ENCODE measurements at places on chromosomes 16 and 17.

DNA sequence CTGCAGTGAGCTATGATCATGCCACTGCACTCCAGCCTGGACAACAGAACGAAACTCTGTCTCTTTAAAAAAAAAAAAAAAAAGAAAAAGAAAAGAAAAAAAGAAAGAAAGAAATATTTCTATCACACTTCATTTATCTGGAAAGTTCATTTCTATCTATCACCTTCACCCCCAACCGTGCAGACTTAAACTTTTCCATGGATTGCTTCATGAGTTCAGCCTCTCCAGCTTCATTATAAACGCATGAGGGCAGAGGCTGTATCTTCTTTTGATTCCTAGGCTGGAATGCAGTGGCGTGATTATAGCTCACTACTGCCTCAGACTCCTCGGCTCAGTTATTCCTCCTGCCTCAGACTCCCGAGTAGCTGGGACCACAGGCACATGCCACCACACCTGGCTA, 28.2 kb downstream of the MRC2 start:
- DNase-seq = no peak

- DNase-seq = no peak
These were observed 279.5 kb upstream of the ASIC2 start for GRCh38 chr17:33572615-33573014.

DNA sequence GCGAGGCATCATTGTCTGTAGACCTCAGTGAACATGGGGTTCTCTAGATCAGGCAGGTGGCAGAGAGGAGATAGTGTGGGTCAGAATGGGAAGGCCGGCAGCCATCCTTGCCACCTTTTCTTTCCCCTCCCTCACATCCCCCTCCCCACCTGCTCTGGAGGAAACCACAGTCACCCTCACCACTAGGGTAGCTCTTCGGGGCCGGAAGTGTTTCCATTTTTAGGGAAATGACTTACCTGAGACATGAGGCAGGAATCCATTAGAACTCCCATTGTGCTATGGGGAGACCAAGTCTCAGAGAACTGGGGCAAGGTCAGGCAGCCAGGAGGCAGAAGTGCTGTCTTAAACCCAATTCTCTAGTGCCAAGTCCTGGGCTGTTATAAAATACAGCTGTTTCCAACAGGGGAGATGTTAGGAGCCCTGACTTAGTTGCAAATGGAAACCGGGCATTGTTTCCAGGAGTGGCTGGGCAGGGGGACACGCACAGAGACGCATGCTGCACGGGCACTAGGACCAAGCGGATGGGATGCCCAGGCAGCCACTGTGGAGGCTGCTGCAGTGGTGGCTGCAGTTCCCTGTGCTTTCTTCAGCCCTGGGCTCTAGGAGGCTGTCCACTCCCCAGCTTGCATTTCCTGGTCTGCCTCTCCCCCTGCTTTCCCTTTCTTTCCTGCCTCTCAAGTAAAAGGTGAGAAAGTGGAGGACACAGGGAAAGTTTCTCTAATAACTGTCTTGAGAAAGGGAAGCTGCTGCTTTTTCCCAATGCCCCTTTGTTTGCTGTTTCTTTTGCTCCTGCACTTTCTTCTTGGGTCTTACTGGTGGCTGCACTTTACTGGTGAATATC, 2.8 kb downstream of the HAS3 start:
- DNase-seq = no peak

- no peak for DNase-seq
These were observed 27.5 kb upstream of the NKD1 start for GRCh38 chr16:50520451-50521245.

GRCh38 chr17:15648386-15648785, 28.9 kb upstream of the FBXW10B start:
- no peak for DNase-seq

- DNase-seq = no peak
These were observed 184.9 kb downstream of the PARN start for GRCh38 chr16:14444979-14445810.

GRCh38 chr17:82611140-82612058, 36.8 kb downstream of the WDR45B start:
- no peak for DNase-seq

- DNase-seq = no peak
These were observed 34.8 kb downstream of the MPRIP start for GRCh38 chr17:17077101-17077500.

- DNase-seq = no peak
These were observed 9.8 kb upstream of the TNFSF12 start for GRCh38 chr17:7538891-7539545.

DNA sequence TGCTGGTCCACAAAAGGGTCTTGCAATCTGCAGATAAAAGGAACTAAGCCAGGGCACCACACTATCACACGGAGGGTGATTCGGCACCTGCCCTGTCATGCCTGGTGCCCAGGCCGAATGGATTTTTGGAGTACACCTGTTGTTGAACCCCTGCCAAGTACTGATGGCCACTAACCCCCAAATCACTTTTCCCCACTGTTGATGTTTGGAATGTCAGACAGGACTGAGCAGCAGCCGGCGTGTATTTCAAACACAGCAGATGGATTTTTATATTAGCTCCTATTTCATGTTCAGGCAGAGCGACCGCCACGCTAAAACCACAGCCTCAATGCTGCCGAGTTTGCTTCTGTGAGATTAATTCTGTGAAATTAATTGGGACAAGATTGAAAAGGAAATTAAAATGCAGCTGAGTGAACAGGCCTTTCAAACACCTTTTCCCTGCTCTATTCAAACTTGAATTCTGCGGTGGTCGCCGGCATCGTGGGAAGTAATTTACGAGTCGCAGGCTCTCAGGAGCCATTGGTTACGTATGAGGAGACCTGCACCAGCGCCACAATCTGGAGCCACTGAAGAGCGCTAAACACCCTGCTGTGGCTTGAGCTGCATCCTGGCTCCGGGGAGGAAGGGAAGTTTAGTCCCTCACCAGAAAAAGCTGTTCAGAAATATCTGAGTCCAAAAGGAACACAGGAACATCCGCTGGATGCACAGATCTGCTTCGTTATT, 48.5 kb downstream of the SNX11 start:
- no peak for DNase-seq

DNA sequence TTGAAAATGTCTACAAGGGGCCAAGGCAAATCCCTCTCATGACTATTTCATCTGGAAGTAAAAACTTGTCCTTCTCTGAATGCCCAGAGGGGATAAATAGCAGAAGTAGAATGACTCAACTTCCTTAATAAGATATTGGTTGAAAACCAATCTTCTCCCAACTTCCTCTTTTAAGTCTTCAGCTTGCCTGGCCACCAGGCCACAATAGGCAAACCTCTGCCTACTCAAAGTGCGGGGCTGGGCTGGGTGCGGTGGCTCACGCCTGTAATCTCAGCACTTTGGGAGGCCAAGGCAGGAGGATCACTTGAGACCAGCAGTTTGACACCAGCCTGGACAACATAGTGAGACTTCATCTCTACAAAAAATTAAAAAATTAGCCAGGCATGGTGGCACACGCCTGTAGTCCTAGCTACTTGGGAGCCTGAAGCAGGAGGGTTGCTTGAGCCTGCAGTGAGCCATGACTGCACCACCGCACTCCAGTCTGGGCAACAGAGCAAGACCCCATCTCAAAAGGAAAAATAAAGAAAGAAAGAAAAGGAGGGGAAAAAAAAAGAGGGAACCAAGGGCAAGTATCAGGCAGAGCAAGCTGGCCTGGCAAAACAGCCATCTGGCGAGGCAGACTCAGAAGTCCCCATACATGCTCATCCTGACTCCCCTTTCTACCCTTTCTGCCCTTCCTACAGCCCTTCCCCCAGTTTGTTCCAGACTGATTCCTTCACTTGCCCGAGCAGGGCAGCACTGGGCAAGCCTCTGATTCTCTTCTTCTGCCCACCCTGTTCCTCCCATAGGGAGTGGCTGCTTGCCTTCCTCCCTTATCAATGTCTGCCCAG, 20.6 kb downstream of the MAP3K14 start:
- no peak for DNase-seq

DNA sequence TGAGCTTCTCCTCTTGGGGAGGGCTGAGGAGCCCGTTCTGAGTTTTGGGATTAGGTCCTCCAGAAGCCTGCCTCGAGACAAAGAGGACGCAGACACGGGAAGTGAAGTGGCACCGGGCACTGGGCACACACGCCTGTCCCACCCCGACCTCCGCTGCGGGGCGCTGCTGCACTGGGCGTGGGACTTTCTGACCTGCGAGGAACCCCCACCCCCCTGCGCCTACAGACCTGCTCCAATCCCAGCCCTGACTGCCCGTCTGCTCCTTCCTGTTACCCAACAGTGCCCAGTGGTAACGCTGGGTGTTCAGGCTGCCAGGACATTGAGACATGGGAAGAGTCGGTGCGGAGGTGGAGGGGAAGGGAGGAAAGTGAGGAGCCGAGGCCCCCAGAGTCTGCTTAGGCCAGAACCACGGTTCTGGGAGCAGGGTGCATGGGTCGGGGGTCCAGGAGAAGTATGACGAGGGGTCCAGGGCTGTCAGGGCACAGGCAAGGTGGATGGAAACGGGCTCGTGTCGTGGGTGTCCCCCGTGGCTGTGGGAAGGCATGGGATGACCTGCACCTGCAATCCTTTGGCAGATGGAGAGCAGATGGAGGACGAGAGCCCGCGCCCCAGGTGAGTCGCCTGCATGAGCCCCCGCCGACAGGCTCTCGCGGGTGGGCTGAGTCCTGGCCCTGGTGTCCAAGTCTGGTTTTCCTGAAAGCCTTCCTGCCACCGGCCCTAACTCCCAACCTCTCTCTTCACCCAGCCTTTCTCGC, 112.0 kb upstream of the CREBBP start:
- DNase-seq = no peak

DNA sequence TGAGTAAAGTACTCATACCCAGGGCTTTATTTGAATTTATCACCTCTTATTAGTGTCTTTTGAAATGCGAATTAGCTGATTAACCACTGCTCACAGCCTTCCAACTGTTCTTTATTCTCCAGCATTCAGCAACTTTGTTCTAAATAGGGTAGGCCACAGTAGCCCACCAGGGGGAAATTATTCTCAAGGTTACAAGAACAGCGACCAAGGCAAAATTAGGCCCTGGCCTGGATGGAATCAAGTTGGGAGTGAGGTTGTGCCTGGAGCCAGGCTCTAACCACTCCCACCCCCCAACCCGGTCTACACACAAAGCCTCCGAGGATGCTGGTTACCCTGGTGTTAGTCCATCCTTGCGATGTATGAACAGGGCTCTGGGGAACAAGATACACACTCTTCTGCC, 245.5 kb downstream of the STX8 start:
- DNase-seq = no peak

DNA sequence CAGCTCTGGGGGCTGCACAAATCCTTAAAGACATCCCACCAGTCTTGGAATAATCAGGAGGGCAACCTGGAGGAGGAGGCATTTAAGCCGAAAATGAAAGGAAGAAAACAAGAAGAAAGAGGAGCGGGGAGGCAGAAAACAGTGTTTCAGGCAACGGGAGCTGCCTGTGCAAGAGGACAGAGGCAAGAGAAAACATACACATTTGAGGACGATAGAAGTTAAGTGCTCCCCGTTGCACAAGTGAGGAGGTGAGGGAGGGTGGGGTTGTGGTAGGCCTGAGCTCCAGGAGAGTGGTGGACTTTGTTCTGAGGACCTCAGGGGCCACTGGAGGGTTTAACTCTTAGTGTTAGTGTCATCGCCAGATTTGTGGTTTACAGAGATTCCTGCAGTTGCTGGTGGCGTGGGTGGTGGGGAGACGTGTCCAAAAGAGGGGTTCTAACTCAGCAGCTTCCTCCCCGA, 27.6 kb upstream of the CIBAR2 start:
- no peak for DNase-seq

DNA sequence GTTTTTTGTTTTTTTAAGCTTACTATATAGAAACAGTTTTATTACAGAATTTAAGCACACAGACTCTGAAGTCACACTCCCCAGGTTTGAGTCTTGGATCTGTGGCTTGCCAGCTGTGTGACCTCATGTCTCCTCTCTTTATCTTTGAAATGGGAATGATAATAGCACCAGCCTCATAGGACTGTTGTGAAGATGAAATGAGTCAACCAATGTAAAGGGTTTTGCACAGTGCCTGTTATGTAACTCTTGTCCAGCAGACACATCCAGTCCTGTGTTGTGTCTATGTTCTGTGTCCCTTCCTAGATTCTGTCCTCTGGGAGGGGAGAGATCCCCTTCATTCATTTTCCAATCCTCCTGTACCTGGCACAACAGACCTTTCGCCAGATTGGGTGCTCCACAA, 3.1 kb upstream of the CPD start:
- DNase-seq = no peak

DNA sequence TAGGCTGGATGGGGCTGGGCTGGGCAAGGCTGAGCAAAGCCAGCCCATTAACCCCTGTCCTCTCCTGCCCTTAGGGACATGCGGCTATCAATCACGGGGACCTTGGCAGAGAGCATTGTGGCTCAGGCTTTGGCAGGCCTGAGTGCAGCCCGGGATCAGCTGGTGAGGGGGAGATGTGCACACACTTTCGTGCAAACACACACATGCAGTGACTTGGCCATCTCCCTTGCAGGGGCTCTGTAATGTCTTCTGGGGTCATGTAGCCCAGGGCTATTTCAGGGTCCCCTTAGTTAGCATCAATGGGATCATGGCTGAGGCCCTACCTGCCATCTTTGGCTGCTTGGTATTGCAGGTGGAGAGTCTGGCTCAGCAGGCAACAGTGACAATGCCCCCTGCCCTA, 6.9 kb downstream of the CARMIL2 start:
- no peak for DNase-seq

DNA sequence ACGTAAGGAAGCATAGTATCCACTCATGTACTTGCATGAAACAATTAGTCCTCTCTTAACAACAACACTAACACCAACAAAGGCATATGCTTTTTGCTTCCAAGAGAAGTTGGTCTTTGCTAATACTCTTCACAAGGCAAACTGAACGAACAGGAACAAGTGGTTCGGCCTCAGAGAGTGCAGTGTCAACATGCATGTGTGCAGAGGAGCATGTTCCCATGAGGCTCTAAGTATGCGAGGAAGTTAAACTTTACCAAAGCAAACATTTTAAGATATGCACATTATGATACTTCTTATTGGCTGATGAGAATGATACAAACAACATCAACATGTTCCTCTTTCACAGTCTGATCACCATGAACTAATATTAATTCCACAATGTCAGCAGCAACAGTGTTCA, 285.3 kb upstream of the IRX5 start:
- DNase-seq = no peak

- no peak for DNase-seq
These were observed 11.5 kb downstream of the SLC46A1 start for GRCh38 chr17:28394337-28395116.

- no peak for DNase-seq
These were observed 7.6 kb downstream of the CNTD1 start for GRCh38 chr17:42806249-42806648.

DNA sequence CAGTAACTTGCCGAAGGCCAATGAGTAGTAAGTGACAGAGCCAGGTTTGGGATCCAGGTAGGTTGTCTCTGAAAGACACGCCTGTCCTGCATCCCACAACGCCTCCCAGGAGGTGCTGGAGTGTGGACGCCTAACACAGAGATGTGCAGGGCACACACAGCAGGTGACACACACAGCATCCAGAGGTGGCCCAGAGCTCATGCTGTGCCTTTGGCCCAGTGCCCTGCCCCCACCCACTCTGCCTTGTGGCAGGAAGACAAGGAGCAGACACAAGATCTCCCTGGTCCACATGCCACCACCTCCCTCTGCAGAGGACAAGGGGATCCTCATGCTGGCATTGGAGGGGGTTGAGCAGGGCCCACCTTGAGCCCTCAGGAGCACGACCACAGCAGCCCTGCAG, 14.7 kb upstream of the STH start:
- no peak for DNase-seq

- no peak for DNase-seq
These were observed 21.3 kb downstream of the DNAH17 start for GRCh38 chr17:78555746-78556401.

All from CD4-positive, alpha-beta T cell treated with Interleukin-2 at 100 ng/mL for 4 hours (primary cell).